ENCODE measurements at places on chromosomes 6 and 20.

GRCh38 chr6:39167866-39168625 lies 53.1 kb upstream of the SAYSD1 start:
- DNase-seq, result no peak

- DNase-seq, result no peak
Measured at GRCh38 chr6:71499667-71500066, 211.1 kb downstream of the OGFRL1 start.

DNA sequence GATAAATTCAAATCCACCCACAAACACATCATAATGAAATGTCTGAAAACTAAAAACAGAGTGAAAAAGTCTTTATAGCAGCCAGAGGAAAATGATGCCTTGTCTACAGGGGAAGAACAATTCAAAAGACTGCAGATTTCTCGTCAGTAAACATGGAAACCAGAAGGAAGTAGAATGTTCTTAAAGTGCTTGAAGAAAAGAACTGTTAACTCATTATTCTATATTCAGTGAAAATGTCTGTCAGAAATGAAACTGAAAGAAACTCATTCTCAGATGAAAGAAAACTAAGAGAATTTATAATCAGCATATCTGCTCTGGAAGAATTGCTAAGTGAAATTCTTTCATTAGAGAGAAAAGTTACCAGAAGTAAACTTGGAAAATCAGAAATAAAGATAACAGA lies 416.1 kb downstream of the TBC1D32 start:
- no peak for DNase-seq

- DNase-seq, result no peak
Measured at GRCh38 chr6:145756170-145756662, 20.9 kb upstream of the EPM2A start.

- DNase-seq, result peak; percentile 40
Measured at GRCh38 chr6:170266061-170266825, 24.6 kb downstream of the DLL1 start.

GRCh38 chr6:27684264-27685211 lies 211.6 kb upstream of the ZNF184 start:
- peak; percentile 88 for DNase-seq

- no peak for DNase-seq
Measured at GRCh38 chr20:38076548-38076947, 43.0 kb downstream of the RPRD1B start.

GRCh38 chr6:109406196-109406595 lies 23.9 kb upstream of the CD164 start:
- no peak for DNase-seq

- DNase-seq, result no peak
Measured at GRCh38 chr6:114638341-114638740, 295.5 kb upstream of the HS3ST5 start.

- no peak for DNase-seq
Measured at GRCh38 chr6:157552081-157552747, 171.2 kb downstream of the ZDHHC14 start.

DNA sequence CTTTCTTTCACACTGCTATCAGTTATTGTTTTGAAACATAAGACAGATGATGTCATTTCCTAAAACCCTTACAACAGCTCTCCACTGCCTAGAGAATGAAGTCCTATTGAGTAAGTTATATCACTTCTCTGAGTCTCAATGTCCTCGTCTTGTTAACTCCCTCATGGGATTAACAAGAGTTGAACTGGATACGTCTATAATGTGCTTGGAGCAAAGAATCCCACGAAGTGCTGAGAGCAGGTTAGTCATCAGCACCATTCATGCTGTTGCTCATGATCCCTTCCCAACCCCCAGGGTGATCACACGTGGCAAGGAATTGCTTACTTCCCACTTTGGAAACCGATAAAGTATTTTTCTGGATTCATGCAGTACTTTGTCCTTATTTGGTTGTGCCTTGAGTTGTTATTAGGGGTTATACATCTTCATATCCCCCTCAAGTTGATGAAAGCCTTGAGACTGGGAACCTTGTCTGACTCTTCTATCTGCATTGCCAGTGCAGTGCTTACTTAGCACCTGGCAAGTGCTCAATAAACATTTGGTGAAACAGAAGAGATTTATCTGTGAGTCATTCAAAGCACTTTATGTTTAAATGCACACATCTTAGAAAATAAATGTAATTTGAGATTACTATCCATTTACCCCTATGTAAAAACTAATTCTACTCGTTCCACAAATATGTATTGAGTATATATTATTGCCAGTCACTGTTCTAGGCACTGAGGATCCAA lies 487.5 kb downstream of the EPM2A start:
- DNase-seq, result no peak

GRCh38 chr20:38173237-38174156 lies 8.4 kb upstream of the TGM2 start:
- DNase-seq, result no peak

DNA sequence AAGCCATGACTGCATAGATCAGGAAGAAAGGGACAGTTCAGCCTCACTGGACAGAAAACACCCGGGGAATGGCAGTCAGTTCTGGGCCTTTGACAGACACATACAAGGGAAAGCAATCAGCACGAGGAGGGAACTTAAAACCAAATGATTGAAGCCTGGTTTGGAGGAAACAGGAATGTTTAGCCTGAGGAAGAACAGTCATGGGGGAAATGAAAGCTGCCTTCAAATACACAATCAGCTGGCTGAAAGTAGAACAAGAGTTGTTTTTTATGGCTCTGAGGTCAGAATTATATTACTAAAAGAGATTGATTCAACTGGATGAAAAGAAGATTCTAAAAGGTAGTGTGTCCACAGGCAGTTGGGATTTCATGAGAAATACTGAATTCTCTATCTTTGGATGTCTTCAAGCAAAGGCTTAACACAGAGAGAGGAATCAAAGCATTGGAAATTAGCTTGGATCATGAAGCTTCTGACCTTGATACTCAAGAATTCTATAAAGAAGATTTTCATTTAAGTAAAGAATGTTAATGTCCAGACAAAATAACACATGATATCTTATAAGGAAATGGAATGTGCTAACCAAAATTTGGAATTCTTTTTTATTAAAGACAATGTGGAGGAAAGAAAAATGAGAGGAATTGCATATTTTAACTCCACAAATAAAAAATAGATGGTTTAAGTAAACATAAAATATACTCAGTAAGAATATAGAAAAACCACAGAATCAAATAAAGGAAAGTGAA lies 216.6 kb downstream of the IBTK start:
- DNase-seq, result no peak

GRCh38 chr6:18306977-18307376 lies 42.6 kb upstream of the DEK start:
- DNase-seq, result no peak

GRCh38 chr6:160049346-160049745 lies 72.3 kb upstream of the SLC22A1 start:
- DNase-seq, result no peak

GRCh38 chr20:2469991-2470422 lies 582 bp downstream of the SNRPB start:
- peak; percentile 63 for DNase-seq

DNA sequence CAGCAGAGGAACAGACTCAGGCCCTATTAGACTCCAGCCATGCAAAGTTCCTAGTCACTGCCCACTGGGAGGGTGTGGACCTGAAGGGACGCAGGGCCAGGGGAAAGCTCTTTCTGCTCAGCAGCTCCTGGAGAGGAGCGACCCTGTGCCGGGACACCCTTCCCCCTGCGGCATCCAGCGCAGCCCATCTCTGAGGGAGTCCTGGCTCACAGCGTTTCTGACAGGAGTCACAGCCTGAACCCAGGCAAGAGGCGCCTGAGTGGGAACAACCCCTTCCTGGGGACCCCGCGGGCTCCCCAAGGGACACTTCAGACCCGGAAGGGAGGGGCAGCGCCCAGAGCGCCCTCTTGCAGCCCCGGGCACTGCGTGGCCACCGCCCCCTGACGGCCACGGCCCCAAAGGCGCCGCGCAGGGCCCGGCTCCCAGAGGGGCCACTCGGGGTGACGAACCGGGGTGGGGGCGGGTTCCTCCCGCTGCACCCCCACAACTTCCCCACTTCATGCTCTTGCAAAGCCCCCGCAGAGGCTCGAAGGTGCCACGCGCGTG lies 862 bp downstream of the UCKL1 start:
- no peak for DNase-seq

DNA sequence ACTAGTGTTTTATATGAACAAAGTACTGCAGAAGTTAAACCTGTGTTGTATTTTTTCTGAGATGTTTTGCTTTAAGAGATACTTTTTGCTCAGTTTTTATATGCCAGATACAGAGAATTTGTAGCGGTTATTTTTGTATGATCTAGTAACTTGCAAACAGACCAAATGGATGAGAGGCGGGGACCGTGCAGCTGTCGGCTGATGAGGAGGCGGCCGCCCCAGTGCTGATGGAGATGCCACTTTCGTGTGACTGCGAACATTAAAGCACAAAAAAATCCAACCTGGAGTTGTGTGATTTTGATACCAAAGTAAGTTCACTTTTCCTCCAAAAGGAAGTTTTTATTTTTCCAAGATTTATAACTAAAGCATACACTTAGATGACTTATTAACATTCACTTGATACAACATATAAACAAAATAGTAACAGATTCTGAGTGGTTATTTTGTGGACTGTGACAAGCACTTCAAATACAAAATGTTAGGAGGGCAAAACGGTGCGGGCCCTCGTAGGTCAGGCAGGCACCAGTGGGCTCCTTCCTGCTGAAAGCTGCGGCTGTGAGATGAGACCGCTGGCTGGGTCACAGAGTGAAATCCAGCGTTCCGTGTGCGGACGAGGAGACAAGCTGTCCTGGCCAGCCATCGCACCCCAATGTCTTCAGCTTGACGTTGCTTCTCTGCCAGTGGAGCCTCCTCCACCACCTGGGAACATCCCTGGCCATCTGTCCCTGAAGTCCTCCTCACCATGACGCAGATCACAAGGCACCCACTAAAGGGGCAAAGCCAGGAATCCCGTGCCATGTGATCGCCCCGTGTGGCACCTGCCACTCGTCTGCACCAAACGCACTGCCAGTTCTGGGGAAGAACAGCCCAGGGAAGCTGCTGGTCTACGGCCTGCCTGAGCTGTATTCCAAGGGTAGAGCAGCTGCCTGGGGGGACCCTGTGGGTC lies 4.0 kb upstream of the OGFR start:
- peak; percentile 79 for DNase-seq

DNA sequence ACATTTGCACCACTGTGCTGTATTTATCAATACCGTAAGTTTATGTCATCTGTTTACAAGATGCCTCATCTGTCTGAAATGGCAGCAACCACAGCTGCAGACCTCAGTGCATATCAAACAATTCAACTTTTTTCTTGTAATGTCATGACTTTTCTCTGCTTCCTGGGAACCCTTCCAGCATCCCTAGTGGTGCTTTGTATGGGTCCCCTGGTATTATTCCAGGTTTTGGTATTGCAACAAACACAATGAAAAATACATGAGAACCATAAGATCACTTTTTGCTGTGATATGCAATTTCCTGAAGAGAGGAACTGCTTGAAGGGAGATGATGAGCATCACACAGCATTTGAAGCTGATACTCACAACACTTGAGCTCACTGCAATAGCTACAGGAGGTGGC lies 12.0 kb upstream of the TXNDC5 start:
- DNase-seq, result no peak

GRCh38 chr6:127464881-127465459 lies 5.8 kb upstream of the KIAA0408 start:
- DNase-seq, result peak; percentile 84

GRCh38 chr20:38878866-38879265 lies 47.4 kb upstream of the FAM83D start:
- DNase-seq, result no peak

GRCh38 chr20:42093542-42094440 lies 475.6 kb upstream of the CHD6 start:
- peak; percentile 98 for DNase-seq

GRCh38 chr6:122712448-122713137 lies 66.9 kb upstream of the FABP7 start:
- DNase-seq, result no peak

DNA sequence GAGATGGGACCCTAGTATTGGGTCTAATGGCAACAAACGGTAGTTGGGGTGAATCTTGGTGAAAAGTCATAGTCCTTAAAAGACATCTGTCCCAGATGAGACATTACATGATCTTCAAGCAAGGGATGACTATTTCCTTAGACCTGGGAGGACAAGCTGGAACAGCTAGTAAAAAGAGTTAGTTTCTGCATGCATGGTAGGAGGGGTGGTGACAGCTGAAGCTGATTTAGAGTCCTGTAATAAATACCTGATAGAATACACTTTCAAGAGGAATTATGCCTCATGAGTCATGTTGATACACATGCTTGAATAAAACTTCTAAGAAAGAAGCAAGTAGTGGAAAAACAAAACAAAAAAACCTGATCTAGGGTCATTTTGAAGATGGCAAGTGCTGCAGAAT lies 247.4 kb downstream of the CD109 start:
- DNase-seq, result no peak

- peak; percentile 25 for DNase-seq
Measured at GRCh38 chr6:5379647-5380242, 118.4 kb downstream of the FARS2 start.

DNA sequence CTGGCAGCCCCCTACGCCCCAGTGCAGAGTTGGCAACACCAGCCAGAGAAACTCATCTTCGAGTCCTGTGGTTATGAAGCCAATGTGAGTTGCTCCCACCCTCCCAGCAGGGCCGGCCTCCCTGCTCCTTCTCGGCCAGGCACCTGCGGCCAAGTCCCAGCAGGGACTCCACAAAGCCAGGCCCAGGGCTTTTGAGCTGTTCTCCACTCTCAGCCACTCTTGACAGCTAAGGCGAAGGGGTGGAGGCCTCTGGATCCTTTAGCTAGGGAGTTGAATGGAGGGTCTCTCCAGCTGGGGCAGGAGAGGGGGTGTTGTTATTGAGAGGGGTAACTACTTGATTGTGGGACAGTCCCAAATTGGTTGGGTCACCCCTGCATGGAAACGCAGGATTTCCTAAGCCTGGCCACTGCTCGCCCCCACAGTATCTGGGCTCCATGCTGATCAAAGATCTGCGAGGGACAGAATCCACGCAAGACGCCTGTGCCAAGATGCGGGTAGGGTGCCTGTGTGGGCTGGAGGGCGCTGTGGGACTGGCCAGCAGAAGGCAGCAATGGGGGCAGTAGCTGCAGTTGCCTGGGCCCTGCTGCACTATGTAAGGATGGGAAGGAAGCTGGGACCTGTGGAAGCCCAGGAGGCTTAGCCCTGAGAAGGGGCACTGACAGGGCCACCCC lies 58.3 kb downstream of the TCP11 start:
- no peak for DNase-seq

- DNase-seq, result no peak
Measured at GRCh38 chr6:169880516-169880915, 129.1 kb downstream of the ERMARD start.

- no peak for DNase-seq
Measured at GRCh38 chr6:144316862-144317195, 31.7 kb downstream of the UTRN start.

DNA sequence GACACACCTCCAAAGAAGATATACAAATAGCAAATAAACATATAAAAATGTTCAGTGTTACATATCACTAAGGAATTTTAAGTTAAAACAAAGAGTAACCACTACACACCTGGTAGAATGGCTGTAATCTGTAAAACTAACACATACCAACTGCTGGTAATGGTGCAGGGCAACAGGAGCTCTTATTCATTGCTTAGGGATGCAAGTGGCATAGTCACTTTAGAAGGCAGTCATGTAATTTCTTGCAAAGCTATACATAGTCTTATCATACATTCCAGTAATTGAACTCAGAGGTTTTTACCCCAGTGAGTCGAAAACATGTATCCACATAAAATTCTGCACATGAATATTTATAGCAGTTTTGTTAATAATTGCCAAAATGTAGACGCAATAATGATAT lies 906.8 kb upstream of the CITED2 start:
- no peak for DNase-seq

- no peak for DNase-seq
Measured at GRCh38 chr6:26491604-26492003, 8.5 kb upstream of the BTN1A1 start.

Measured in NCI-H524 (cell line).